ENCODE measurements at places on chromosomes 7 and 10.

DNA sequence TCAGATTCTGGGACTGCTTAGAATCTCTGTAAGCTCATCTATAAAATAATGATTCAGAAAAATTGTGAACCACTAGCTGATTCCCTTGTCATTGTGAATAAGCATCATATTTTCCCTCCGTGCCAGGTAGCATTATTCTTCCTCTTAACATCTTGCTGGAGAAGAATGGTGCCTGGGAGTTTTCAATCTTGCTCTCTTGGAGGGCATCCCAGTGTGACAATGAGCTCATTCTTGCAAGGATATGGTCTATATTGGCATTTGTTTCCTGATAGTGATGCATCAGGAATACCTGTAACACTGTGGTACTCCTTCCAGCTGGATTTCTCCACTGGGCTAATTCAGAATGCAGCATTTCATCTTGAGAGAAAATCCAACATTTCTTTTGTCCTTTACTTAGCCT lies 126.4 kb upstream of the ITGB1 start:
- no peak for DNase-seq
- no peak overlapping the region for H3K4me3 ChIP-seq
- no peaks in the 10 kb centered on the region for H3K27me3 ChIP-seq
- no peak overlapping the region for H3K27ac ChIP-seq
- H3K36me3 ChIP-seq, result peaks cover 3% of the 10 kb centered on the region

GRCh38 chr7:65381742-65382141 lies 8.1 kb downstream of the ZNF92 start:
- H3K36me3 ChIP-seq, result peaks cover 11% of the 10 kb centered on the region
- H3K27me3 ChIP-seq, result no peaks in the 10 kb centered on the region
- peak overlapping the region; percentile 86 for H3K27ac ChIP-seq

DNA sequence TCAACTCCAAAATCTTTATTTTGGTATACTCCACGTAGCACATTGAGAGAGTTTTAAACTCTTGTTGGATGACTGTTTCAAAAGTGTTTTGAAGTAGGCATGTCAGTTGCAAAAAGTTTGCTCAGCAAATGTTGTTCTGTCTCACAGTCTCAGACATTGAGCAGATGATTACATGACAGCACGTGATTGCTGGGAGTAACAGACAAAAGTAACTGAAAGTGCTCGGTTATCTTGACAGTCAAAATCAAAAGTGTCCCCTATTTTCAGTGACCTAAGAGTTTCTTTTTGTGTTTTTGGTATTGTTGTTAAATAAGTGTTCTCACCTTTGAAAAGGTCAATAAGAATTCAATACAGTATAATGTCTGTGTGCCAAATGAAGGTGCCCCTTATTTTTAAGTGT lies 84.3 kb downstream of the CFTR start:
- H3K27me3 ChIP-seq, result no peaks in the 10 kb centered on the region
- no peak overlapping the region for H3K4me3 ChIP-seq
- no peak overlapping the region for H3K27ac ChIP-seq

- no peak overlapping the region for H3K4me3 ChIP-seq
- no peak overlapping the region for H3K27ac ChIP-seq
- no peak for DNase-seq
- peaks cover 6% of the 10 kb centered on the region for H3K4me1 ChIP-seq
These were observed 35.4 kb upstream of the KNDC1 start for GRCh38 chr10:133124357-133125211.

DNA sequence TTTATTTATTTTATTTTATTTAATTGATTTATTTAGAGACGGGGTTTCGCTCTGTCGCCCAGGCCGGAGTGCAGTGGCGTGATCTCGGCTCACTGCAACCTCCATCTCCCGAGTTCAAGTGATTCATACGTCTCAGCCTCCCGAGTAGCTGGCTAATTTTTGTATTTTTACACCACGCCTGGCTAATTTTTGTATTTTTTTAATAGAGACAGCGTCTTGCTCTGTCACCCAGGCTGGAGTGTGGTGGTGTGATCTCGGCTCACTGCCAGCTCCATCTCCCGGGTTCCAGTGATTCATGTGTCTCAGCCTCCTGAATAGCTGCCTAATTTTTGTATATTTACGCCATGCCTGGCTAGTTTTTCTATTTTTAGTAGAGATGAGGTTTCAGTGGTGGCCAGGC lies 34.2 kb downstream of the AP5Z1 start:
- DNase-seq, result no peak
- peaks cover 38% of the 10 kb centered on the region for H3K27me3 ChIP-seq
- H3K4me3 ChIP-seq, result peak overlapping the region; percentile 79
- peaks cover 2% of the 10 kb centered on the region for H3K4me1 ChIP-seq
- H3K36me3 ChIP-seq, result peaks cover 2% of the 10 kb centered on the region

GRCh38 chr7:49037346-49038210 lies 113.2 kb downstream of the CDC14C start:
- H3K27me3 ChIP-seq, result no peaks in the 10 kb centered on the region
- DNase-seq, result no peak
- no peak overlapping the region for H3K4me3 ChIP-seq
- H3K27ac ChIP-seq, result no peak overlapping the region
- H3K36me3 ChIP-seq, result no peaks in the 10 kb centered on the region

- DNase-seq, result no peak
- no peak overlapping the region for H3K4me3 ChIP-seq
- peak overlapping the region; percentile 53 for H3K27ac ChIP-seq
These were observed 171.5 kb downstream of the DIP2C start for GRCh38 chr10:517872-518475.

GRCh38 chr10:34002896-34003295 lies 668.4 kb upstream of the NRP1 start:
- no peak overlapping the region for H3K4me3 ChIP-seq
- no peaks in the 10 kb centered on the region for H3K36me3 ChIP-seq
- H3K4me1 ChIP-seq, result no peaks in the 10 kb centered on the region
- H3K27ac ChIP-seq, result no peak overlapping the region
- DNase-seq, result no peak

DNA sequence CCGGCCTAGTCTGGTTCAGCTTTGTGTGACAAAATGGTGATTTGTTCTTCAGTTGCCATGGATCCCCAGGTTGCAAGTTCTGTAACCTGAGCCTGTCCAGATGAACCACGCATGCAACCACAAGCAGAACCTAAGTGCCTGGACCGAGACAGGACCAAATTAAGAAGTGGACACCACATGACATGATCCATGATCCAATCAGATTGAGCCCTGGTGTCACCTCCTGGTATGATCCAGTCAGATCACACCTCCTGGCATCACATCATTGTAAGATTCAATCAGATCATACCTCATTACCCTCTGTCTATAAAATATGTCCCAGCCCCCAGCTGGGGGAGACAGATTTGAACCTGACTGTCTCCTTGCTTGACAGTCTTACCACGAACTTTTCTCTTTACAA lies 70.0 kb downstream of the MALSU1 start:
- H3K27ac ChIP-seq, result no peak overlapping the region
- H3K27me3 ChIP-seq, result peaks cover 48% of the 10 kb centered on the region
- H3K36me3 ChIP-seq, result peaks cover 7% of the 10 kb centered on the region
- no peak for DNase-seq
- H3K4me3 ChIP-seq, result no peak overlapping the region

GRCh38 chr7:83347945-83348444 lies 185.3 kb upstream of the PCLO start:
- no peak overlapping the region for H3K4me3 ChIP-seq
- H3K27ac ChIP-seq, result no peak overlapping the region
- no peaks in the 10 kb centered on the region for H3K36me3 ChIP-seq

DNA sequence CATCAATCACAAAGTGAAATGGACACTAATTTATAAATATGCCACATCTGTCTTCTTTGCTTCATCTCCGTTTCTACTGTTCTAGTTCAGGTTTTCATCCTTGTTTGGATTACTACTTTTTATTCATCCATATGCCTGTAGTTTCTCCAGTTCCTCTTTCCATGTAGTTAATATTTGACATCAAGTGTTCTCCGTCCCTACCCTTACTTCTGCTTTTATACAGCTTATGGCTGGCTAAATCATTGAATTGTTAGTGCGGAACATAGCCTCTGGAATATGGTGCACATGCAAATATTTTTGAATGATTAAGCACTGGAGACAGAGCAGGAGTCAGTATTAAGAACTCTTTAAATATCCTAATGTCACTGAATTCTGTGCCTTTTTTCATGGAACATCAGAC lies 230.0 kb upstream of the PPP1R3A start:
- peaks cover 32% of the 10 kb centered on the region for H3K27me3 ChIP-seq
- H3K27ac ChIP-seq, result no peak overlapping the region
- H3K4me1 ChIP-seq, result peaks cover 2% of the 10 kb centered on the region
- no peak overlapping the region for H3K4me3 ChIP-seq
- DNase-seq, result no peak
- no peaks in the 10 kb centered on the region for H3K36me3 ChIP-seq

DNA sequence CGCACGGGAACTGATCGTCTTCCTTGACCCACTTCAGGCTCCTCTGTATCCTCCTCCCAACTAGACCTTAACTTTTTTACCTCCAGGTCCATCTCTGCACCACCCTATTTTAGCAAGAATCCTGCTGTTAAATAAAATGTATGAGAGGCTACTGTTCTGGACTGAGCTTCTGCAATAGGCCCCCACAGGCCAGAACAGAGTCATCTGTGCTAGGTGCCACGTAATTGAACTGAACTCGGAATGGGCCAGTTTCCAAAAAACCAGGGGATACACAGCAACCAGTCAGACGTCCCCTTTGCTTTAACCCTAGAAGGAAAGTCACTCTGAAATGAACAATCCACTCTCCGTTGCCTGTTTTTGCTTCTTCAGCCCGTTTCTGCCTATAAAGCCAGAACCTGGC lies 71.3 kb downstream of the CHST15 start:
- H3K27me3 ChIP-seq, result peaks cover 38% of the 10 kb centered on the region
- no peak overlapping the region for H3K4me3 ChIP-seq
- no peak overlapping the region for H3K27ac ChIP-seq
- H3K4me1 ChIP-seq, result no peaks in the 10 kb centered on the region
- DNase-seq, result no peak

DNA sequence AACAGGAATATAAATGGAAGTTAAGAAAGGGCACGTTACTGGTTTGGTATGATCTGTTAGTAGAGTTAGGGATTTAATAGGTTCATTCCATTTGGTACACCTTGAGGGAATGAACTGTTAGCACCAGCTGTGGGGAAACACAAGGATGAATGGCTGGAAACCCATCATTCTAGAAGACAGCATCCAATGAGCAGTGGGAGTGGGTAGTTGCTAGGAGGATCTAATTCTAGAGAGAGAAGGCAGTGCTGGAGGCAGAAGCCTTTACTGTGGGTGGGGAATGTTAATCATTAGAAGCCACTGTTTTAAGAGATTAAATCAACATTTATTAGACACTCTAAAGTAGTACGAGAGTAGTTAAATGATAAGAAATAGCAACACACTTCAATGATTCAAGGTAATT lies 15.5 kb upstream of the GPR15LG start:
- peaks cover 5% of the 10 kb centered on the region for H3K27me3 ChIP-seq
- no peak overlapping the region for H3K27ac ChIP-seq
- H3K4me3 ChIP-seq, result no peak overlapping the region
- DNase-seq, result no peak

DNA sequence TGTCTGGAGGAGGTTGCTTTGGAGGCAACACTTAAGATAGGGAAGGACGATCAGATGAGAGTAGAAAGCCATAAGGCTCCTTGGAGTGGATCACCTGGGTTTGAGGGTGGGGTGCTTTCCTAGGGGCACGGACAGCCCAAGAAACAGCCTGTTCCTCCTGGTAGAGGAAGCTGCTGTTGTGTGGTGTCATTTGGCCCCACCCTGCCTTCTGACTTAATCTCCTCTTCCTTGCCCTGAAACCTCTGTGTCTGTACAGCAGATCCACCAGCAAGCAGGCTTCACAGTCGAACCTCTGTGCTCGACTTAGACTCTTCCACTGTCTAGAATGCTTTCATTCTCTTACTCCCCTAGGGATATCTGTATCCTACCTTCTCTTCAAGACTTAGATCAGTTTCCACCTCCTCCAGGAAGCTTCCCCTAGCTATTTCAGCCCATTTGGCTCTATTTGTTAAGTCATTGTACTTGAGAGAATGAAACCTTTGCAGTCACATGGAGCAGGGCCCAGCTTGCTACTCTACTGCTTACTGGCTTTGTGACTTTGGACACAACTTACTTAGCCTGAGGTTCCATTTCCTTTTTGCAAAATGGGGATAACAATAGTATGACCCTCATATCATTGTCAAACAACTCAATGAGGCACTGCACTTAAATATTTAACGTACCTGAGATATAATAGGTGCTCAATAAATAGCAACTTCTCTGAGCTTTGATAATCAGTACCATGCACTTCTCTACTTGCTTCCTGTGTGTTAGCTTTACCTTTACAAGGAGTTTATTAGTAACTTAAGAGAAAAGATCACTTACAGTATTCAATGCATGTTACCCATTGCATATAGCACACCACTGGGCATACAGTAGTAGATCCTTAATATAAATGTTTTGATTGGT lies 5.0 kb downstream of the MXI1 start:
- peaks cover 4% of the 10 kb centered on the region for H3K36me3 ChIP-seq
- H3K27ac ChIP-seq, result peak overlapping the region; percentile 98
- H3K4me1 ChIP-seq, result peaks cover 54% of the 10 kb centered on the region
- peak overlapping the region; percentile 98 for H3K4me3 ChIP-seq
- peak; percentile 21 for DNase-seq

- H3K4me1 ChIP-seq, result no peaks in the 10 kb centered on the region
- peaks cover 23% of the 10 kb centered on the region for H3K27me3 ChIP-seq
- H3K4me3 ChIP-seq, result no peak overlapping the region
- H3K36me3 ChIP-seq, result peaks cover 2% of the 10 kb centered on the region
These were observed 3.5 kb upstream of the CPA2 start for GRCh38 chr7:130263130-130263529.

GRCh38 chr7:105769901-105770628 lies 106.3 kb downstream of the ATXN7L1 start:
- peaks cover 19% of the 10 kb centered on the region for H3K4me1 ChIP-seq
- no peak for DNase-seq
- no peaks in the 10 kb centered on the region for H3K36me3 ChIP-seq

DNA sequence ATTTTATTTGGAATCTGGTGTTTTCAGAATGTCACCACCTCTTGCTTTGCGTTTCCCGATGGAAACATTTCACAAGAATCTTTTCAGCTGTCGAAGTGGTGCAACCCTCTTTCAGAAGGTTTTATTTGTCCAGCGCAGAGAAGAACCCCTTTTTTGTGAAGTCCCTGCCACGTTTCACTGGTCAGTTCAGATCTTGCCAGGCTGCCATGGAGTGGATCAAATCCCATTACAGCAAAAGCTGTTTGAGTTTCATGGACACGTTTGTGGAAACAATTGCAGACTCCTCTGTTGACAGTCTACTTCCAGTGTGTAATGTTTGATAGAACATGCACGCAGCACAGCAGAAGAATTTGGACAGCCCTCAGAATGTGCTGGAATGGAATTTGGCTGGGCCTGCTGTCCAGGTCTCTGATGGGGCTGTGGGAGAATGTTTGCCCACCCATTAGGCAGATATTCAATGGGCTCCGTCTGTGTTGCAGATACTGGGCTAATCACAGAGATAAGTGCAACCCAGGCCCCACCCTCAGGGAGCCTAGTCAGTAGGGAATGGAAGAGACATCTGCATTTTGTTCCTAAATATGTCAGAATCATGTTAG lies 143.2 kb downstream of the GRK5 start:
- H3K27ac ChIP-seq, result no peak overlapping the region
- no peak for DNase-seq
- peaks cover 10% of the 10 kb centered on the region for H3K36me3 ChIP-seq
- no peak overlapping the region for H3K4me3 ChIP-seq
- H3K27me3 ChIP-seq, result no peaks in the 10 kb centered on the region

GRCh38 chr10:123200531-123200930 lies 46.3 kb downstream of the BUB3 start:
- no peak for DNase-seq
- peaks cover 16% of the 10 kb centered on the region for H3K4me1 ChIP-seq
- H3K36me3 ChIP-seq, result peaks cover 8% of the 10 kb centered on the region
- H3K4me3 ChIP-seq, result no peak overlapping the region

- DNase-seq, result no peak
- H3K36me3 ChIP-seq, result peaks cover 10% of the 10 kb centered on the region
- no peaks in the 10 kb centered on the region for H3K27me3 ChIP-seq
- no peak overlapping the region for H3K27ac ChIP-seq
These were observed 307.4 kb upstream of the AOAH start for GRCh38 chr7:37031571-37032257.
